ENCODE measurements at places on chromosomes 7 and 10. TPM values are rescaled to one million over a fixed set of nuclear protein-coding genes. Genes with fewer than 3 reads are reported as not detected.

DNA sequence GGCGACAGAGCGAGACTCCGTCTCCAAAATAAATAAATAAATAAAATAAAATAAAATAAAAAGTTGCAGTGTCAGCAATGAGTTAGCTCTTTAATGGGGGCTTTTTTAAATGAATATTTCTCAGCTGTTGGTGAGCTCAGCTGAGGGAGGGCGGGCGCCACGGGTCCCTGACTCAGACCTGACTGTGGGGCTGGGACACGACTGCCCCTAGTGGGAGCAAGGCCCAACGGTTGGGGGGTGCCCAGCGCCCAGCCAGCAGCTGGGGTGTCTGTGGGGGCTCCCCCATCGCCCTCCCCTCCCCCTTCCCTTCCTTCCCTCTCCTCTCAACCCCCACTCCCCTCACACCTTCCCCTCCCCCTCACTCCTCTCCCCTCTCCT is 46.6 kb downstream of the PWWP2B start:
- no peak overlapping the region for H3K27ac ChIP-seq
- H3K27me3 ChIP-seq = no peaks in the 10 kb centered on the region
- no peaks in the 10 kb centered on the region for H3K36me3 ChIP-seq
- no peak for DNase-seq
- H3K4me1 ChIP-seq = peaks cover 5% of the 10 kb centered on the region
- no peak overlapping the region for H3K4me3 ChIP-seq

Gene SNX8
- 19.0 TPM for total RNA-seq

- H3K36me3 ChIP-seq = peaks cover 76% of the 10 kb centered on the region
- no peak for DNase-seq
- H3K27ac ChIP-seq = no peak overlapping the region
- peaks cover 11% of the 10 kb centered on the region for H3K27me3 ChIP-seq
- peaks cover 16% of the 10 kb centered on the region for H3K4me1 ChIP-seq
- no peak overlapping the region for H3K4me3 ChIP-seq
Observed at GRCh38 chr7:47291461-47292081, 290.3 kb downstream of the TNS3 start.

DNA sequence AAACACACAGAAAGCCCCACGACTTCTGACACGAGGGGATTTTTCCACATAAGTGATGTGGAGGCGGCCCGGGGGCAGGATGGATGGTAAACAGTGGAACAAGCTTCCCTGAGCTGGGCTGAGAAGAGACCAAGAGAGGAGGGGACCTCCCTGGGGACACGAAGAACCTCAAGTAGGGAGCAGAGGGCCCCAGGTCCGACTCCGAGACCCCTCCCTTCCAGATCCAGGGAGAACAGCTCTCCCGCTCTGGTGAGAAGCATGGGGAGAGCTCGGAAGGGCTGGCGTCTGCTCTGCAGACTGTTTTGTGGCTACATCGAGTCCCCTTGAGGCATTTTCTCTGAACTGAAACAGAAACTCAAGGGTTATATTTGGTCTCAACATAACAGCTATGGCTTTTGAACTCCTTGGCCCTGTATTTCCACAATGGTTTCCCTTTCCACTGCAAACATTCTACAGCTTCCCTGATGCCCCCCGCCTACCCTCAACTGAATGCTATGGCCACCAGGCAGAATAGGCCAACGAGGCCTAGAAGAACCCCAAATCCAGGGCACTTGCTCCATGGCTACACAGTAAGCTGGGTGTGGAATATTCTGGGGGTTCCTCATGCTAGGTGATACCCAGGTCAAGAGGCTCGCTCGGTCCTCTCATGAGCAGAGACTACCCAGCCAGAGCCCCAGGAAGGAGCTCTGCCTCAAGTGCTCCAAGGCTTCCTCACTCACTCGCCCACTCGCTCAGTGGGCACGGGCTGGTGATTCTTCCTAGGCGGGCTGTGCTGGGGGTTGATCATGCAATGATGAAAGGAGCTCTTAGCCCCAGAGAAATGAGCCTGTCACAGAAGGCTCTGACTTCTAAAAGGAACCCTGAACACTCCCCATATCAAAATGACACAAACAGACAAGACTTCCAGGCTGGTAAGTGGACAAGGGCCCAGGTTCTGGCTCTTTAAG is 47.5 kb downstream of the FAM53B start:
- H3K27ac ChIP-seq = no peak overlapping the region
- H3K4me1 ChIP-seq = peaks cover 16% of the 10 kb centered on the region
- DNase-seq = no peak
- H3K36me3 ChIP-seq = peaks cover 12% of the 10 kb centered on the region
- H3K4me3 ChIP-seq = no peak overlapping the region

Gene PDE1C
- total RNA-seq = 1.0 TPM

Gene OR2A12
- total RNA-seq = not detected

GRCh38 chr10:64142395-64142794 is 621.2 kb downstream of the REEP3 start:
- no peaks in the 10 kb centered on the region for H3K36me3 ChIP-seq
- no peak for DNase-seq
- no peaks in the 10 kb centered on the region for H3K4me1 ChIP-seq
- H3K27me3 ChIP-seq = no peaks in the 10 kb centered on the region

DNA sequence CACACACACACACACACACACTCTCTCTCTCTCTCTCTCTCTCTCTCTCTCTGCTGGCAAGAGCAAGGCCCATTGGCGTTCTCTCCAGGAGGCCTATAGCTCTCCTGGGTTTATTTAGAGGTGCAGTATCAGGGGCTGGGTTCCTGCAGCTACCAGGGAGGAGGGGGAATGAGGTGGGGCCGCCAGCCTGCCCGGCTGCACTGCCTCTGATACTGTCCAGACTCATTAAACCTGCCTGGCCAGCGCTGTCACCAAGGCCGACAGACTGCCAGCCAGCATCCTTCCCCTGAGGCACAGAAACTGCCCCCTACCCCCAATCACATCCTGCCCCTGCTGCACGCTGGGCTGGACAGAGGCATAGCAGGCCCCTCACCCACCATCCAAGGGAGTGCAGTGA is 4.3 kb downstream of the PRRT4 start:
- H3K36me3 ChIP-seq = no peaks in the 10 kb centered on the region
- DNase-seq = no peak
- H3K27me3 ChIP-seq = peaks cover 81% of the 10 kb centered on the region

GRCh38 chr7:92880212-92881090 is 44.1 kb upstream of the CDK6 start:
- peaks cover 2% of the 10 kb centered on the region for H3K27me3 ChIP-seq
- H3K36me3 ChIP-seq = no peaks in the 10 kb centered on the region
- H3K4me1 ChIP-seq = no peaks in the 10 kb centered on the region

GRCh38 chr7:125423458-125424155 is 494.0 kb upstream of the POT1 start:
- peaks cover 11% of the 10 kb centered on the region for H3K4me1 ChIP-seq
- H3K27ac ChIP-seq = no peak overlapping the region
- DNase-seq = no peak
- no peak overlapping the region for H3K4me3 ChIP-seq
- H3K36me3 ChIP-seq = no peaks in the 10 kb centered on the region
- H3K27me3 ChIP-seq = no peaks in the 10 kb centered on the region

DNA sequence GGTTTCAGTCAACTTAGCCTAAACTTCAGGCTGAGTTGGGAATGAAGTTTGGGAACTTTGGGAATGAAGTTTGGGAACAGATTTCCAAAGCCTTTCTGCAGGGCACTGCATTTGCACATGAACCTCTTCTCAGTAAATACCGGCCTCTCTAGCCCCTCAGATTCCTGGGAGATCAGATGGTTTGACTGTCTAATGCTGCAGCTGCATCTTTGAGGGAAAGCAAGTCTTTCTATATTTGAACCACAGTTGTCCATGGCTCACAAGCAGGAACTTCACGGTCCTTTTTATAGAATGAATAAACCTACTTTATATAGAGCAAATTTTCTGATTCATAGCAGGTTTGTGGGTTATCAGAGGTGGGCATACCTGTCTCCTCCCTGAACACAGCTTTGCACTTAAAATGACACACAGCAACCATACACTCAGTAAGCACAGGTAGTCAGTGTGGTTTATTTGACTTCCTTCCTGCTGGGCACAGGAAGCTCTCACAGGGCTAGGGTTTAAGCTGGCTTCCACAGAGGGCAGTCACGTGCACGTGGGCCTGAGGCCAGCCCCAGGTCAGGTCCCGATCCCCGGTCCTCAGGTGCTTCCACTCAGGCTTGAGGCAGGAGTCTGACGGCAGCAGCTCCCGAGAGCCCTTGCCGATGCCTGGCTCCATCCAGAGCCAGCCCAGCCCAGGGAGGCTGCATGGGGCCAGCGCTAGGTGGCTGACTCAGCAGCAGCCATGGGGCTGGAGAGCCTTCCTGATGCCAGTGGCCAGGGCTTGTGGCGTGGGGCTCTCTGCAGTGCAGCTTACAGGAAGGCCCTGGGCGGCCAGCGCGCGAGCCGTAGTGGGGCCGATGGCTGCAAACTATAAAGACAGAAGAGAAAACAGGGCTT is 12.8 kb upstream of the MMP21 start:
- no peak overlapping the region for H3K4me3 ChIP-seq
- H3K4me1 ChIP-seq = no peaks in the 10 kb centered on the region
- H3K36me3 ChIP-seq = peaks cover 14% of the 10 kb centered on the region
- H3K27ac ChIP-seq = no peak overlapping the region
- DNase-seq = no peak
- no peaks in the 10 kb centered on the region for H3K27me3 ChIP-seq

GRCh38 chr10:35392482-35393228 is 56.3 kb downstream of the CCNY start:
- H3K27ac ChIP-seq = no peak overlapping the region
- peaks cover 12% of the 10 kb centered on the region for H3K36me3 ChIP-seq
- no peak for DNase-seq
- no peak overlapping the region for H3K4me3 ChIP-seq
- no peaks in the 10 kb centered on the region for H3K27me3 ChIP-seq
- peaks cover 17% of the 10 kb centered on the region for H3K4me1 ChIP-seq

Gene C10orf143
- 3.6 TPM for total RNA-seq

GRCh38 chr10:785861-786214 is 96.4 kb upstream of the DIP2C start:
- no peak for DNase-seq
- H3K4me1 ChIP-seq = no peaks in the 10 kb centered on the region
- H3K27ac ChIP-seq = no peak overlapping the region
- H3K27me3 ChIP-seq = peaks cover 20% of the 10 kb centered on the region
- peak overlapping the region; percentile 19 for H3K4me3 ChIP-seq
- H3K36me3 ChIP-seq = no peaks in the 10 kb centered on the region
